Daoy (cell line): ENCODE measurements at places on chromosomes 12 and 14. TPM values are rescaled to one million over a fixed set of nuclear protein-coding genes. Genes with fewer than 3 reads are reported as not detected.

- peak; percentile 5 for DNase-seq
Measured at GRCh38 chr12:86233126-86233525, 23.1 kb downstream of the MGAT4C start.

KERA gene
- not detected in 2 replicates for total RNA-seq

NID2 gene
- total RNA-seq: 6.4 and 9.9 TPM in 2 replicates

- no peak for DNase-seq
Measured at GRCh38 chr14:72539661-72540315, 354.1 kb downstream of the DPF3 start.

GRCh38 chr14:104101086-104101621, 15.7 kb downstream of the ASPG start:
- no peak for DNase-seq

TPH2 gene
- total RNA-seq: not detected in 2 replicates

- DNase-seq: peak; percentile 11
Measured at GRCh38 chr14:21924479-21924878, 250.9 kb upstream of the OR4E1 start.

DNA sequence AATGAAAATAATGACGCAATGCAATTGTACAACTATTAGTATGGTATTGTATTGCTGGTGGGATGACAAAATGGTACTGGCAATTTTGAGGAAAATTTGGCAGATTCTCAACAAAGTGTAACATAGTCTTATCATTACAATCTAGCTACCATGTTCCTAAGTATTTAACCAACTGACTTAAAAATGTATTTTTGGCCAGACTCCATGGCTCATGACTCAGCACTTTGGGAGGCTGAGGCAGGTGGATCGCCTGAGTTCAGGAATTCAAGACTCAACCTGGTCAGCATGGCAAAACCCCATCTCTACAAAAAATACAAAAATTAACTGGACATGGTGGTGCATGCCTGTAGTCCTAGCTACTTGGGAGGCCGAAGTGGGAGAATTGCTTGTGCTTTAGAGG, 1409.5 kb downstream of the AACS start:
- no peak for DNase-seq

PRPH gene
- total RNA-seq: 0.69 TPM in 1 of 2 replicates, not detected in the other

GRIN2B gene
- under 0.01 and 0.06 TPM in 2 replicates for total RNA-seq

DNA sequence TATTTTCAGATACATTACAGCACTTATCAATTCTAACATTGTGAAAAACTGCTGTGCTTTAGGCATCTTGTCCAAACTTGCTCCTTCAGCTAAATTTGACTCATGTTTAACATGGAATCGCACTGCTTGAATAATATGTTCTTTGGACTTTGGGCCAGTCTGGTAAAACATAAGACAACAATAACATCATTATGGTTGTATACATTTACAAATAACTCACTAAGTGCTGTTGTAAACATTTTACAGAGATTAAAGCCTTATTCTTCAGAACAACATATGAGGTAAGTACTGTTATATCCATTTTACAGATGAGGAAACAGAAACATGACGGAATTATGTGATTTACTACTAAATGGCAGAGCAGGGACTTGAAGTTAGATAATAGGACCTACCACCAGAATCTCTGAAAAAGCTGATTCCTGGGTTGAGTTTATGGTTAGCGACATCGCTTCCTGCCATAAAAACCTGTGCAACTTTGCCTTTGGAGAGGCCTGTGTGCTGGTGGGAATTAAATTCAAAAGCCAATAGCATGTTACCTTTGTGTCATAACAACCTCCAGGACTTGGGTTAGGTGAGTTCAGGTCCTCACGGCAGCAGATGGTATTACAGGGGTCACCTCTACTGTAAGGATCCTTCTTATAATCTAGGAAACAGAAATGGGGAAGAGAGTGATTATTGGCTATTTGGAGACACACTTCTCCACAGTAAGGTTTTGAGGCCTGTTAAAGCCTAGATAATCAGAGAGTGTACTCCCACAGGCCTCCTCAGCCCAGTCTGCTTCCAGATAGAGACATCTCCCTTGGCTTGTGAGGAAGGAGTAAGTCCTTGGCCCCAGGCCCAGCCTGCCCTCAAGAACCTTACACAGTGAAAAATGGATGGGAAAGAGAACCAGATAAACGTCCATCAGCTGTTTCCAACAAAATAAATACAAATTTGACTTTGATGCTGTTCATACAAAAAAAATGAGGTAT, 61.8 kb downstream of the PLBD1 start:
- DNase-seq: no peak

SDR9C7 gene
- not detected in 2 replicates for total RNA-seq

DNA sequence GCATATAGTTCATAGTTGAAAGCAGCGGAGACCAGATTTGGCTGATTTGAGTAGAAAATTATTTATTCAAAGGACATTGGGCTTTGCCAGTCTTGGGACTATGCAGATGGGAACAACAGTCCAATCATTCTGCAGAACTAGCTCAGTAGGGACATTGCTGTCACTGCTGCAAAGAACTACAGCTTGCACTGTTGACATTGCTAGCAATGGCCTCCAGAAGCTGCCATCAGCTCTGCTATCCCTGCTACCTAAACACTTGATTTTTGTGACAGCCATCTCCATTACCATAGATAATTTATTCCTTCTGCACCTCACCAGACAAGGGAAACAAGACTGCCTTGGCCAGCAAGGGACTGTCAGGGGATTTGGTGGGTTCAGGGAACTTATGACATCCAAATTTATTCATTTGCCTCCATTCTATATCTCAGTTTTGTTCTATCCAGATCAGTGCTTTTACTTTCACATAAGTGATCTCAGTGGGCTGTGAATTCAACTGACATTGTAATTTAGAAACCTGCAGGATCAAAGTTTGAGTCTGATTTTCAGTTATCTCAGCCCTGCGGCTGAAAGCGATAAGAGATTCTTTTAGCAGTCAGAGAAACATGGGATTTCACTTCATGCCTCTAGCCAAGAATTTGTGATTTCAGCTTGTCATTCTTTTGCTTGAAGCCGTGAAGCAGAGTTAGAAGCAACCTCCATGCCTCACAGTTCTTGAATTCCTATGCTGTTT, 136.7 kb upstream of the FBXO33 start:
- DNase-seq: no peak
